Stimulated activated CD4-positive, alpha-beta T cell treated with anti-CD3 and anti-CD28 coated beads, Interleukin-1b, Interleukin-23, amount 100 ng/mL, for 1 hour (primary cell): ENCODE measurements at places on chromosomes 4 and X.

DNA sequence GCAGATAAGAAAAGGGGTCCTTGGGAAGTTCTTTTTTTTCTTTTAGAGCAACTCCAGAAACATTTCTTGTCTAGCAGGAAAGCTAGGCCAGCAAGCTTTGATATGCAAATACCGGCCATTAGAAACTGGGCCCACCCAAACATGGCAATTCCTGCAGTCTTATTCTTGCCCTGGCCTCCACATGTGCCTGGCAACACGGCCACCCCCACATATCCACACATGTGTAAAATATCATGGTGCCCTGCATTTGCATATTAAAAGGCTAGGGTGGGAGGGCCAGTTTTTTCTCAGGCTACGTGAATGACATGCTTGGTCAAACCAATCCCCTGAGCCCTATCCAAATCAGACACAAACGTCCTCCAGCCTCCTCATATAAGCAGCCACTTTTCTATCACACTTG, 171.7 kb upstream of the ZCCHC13 start:
- no peak for DNase-seq

GRCh38 chr4:184401397-184402171, 72.8 kb downstream of the IRF2 start:
- no peak for DNase-seq

- DNase-seq = no peak
Observed at GRCh38 chr4:5504486-5504885, 203.9 kb downstream of the EVC2 start.

DNA sequence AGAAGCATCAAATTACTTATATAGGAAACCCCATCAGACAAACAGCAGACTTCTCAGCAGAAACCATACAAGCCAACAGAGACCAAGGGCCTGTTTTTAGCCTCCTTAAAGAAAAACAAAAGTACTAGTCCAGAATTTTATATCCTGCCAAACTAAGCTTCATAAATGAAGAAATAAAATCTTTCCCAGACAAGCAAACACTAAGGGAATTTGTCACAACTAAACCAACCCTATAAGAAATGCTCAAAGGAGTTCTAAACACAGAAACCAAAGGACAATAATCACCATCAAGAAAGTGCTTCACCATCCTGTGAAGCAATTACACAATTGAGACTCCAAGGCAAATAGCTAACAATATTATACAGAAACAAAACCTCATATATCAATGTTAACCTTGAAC, 238.6 kb downstream of the NKX6-1 start:
- no peak for DNase-seq

DNA sequence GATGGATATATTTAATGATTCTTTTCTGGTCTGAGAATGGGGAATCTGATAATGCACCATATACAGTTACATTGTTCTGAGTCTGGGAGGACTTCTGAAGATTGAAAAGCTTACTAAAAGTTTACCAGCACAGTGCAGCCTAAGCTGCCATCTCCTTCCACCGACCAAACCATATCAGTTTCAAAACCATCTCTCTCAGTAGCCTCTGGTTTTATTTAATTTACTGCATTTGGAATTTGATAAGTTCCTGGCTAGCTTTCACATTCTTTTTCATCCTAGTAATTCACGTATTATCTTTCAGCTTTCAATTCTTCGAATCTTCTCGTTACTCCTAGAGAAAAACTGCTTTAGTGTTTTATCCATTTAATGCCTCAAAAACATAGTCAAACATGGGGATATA, 181.4 kb upstream of the HCCS start:
- DNase-seq = no peak

GRCh38 chr4:4420421-4420820, 33.5 kb downstream of the NSG1 start:
- no peak for DNase-seq

- no peak for DNase-seq
Observed at GRCh38 chrX:140439476-140439875, 65.4 kb downstream of the SOX3 start.

- DNase-seq = no peak
Observed at GRCh38 chr4:185215261-185215660, 5.9 kb downstream of the SNX25 start.

GRCh38 chr4:148126825-148127224, 315.4 kb downstream of the NR3C2 start:
- DNase-seq = no peak

DNA sequence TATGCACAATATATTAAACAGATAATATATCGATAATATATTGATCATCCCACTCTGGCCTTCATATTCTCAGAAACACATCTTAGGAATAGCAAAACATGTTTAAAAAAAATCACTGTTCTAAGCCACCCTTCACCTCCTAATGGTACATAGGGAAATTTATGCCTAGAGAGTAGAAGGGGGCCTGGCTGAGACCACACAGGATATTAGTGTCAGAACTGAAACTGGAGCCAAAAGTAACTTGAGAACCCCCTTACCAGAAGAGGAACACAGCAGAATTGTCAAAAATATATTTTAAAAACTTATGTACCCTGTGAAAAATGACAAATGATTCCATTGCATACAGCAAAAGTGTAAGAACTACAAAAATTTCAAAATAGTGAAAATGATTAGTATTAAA, 173.1 kb downstream of the VSIG4 start:
- DNase-seq = no peak

GRCh38 chr4:110135523-110135922, 62.9 kb downstream of the ELOVL6 start:
- DNase-seq = no peak

- DNase-seq = no peak
Observed at GRCh38 chrX:130604882-130605281, 203.1 kb downstream of the RBMX2 start.

GRCh38 chr4:44121210-44121609, 327.4 kb downstream of the KCTD8 start:
- DNase-seq = no peak

- no peak for DNase-seq
Observed at GRCh38 chr4:168695288-168695687, 198.4 kb downstream of the PALLD start.

DNA sequence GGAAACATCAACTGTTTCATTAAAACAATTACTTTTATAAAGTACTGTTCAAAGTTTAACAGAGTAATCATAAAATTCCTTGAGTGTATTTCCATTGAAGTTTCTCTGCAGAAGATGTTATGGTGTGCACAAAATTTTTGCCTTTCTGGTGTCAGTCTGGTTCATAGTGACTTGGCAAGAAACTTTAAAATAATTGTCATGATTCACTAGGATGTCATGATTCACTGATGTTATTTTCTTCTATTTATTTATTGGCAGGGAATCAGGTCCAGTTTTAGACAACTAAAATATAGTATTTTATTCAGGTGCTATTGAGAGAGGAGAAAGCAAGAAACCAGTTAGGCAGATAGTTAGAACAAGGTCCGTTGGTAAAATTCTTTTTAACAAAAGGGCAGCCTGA, 3.8 kb downstream of the UGT2A1 start:
- no peak for DNase-seq

GRCh38 chr4:171813526-171814250, 484 bp downstream of the GALNTL6 start:
- DNase-seq = no peak

DNA sequence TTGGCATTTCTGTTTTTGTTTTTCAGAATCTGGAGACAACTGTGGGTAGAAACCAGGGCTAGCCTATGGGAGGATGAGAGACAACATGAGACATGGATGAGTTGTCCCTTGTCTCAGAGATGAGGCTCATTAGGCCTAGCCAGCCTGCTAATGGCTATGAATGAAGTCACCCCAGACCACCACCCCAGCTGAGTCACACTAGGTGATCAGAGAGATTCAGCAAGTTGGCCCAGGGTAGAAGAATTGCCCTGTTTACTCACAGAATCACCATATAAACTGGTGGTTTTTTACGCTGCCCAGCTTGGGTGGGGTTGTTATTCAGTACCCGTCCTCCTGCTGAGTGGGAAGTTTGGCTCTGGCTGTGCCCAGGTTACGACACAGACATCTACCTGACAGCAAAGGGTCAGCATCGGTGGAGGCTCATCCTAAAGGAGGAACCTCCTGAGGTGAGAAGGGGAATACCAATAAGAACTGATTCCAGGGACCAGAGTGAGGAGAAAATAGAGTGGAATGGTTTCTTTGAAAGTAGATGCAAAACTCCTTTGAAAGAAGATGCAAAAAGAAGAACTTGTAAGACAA, 17.2 kb upstream of the ARSJ start:
- DNase-seq = no peak

DNA sequence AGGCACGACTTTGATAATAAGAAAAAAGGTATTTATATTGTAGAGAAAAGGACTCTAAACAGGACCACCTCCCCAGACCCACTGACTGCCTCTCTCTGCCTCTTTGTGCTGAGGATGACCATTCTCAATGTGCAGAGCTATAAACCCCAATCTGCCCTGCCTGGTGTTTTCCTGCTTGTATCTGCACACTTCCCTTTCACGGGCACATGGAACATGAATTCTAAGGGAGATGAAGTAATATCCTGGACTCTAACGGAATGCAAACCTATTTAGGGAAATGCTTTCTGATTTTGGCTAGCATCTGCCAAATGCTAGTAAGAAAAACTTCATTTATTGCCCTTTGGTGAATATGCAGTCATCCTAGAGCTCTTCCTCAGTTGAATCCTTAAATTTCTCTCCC, 2.4 kb downstream of the DIPK2B start:
- DNase-seq = no peak

DNA sequence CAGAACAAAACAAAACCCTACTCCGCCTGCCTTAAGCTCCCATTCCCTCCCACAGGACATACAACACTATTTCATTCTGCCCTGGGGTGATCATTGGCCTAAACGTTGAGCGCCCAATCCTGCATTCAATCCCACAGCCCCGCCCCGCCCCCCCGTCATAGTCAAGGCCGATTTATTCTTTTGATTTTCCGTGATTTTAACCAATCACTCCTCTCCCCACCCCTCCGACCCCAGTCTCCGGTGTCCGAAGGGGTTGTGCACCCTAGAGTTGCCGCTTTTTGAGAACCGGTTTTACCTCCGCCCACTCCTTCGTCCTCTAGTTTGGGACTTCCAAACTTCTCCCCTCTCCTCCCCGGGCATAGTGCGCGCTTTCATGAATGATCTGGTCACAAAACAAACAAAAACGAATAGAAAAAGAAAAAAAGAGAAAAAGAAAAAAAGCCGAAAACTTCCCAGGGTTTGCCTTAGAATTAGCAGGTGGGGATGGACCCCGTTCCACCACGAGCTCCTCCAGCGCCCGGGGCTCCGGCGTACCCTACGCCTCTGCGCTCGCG, 446 bp upstream of the UBE2A start:
- DNase-seq = no peak

GRCh38 chr4:140255927-140256326, 101.9 kb upstream of the MAML3 start:
- no peak for DNase-seq

- DNase-seq = no peak
Observed at GRCh38 chrX:9955506-9955905, 11.7 kb upstream of the CLDN34 start.

- no peak for DNase-seq
Observed at GRCh38 chrX:14359316-14359715, 170.0 kb upstream of the GLRA2 start.

DNA sequence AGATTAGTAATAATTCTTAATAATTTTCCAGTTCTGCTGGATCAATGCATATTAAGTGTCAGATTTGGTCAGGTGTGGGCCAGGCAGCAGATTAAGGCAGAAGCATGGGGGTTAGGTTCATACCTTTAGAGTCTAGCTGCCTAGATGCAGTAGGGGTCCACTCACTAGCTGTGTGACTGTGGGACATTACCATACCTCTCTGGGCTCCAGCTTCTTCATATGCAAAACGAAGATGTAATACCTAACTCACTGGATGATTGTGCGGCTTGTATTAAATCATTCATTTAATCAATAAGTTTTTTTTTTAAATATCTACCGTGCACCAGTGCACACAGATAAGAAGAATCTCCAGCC, 1.4 kb downstream of the ANXA3 start:
- DNase-seq = no peak

GRCh38 chr4:89100853-89101252, 10.5 kb upstream of the TIGD2 start:
- DNase-seq = no peak

DNA sequence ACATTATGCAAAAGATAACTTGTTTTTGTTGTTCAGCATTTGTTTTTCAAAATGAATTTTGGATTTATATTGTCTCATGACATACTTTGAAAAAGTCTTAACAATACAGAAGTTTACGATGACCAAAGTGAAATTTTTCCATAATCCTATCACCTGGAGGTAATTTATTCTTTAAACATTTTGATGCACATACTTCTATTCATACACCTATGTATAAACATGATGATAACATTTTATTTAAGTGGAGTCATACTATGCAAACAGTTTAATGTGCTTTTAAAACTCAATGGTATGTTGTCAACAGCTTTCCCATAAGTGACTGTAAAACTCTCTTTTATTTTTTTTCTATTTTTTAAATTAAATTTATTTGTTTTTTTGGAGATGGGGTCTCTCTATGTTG, 65.0 kb downstream of the STAG2 start:
- no peak for DNase-seq

- DNase-seq = no peak
Observed at GRCh38 chr4:111806331-111806730, 338.9 kb upstream of the FAM241A start.

DNA sequence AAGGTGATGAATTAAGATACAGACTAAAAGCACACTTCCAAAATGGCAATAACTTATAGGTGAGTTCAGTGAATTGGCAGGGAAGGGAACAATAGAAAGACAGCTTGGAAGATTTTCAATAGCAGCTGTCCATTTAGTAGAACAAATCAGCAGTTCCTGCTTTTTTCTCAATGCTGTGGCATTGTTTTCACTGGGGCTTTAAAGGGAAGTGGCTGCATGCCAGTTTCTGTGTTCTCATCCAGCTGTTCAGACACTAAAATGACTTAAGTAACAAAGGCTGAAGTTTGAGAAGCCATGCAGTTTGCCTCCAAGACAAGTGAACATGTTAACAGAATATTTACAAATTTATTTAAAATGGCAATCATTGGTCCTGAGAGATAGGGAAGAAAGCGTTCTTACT, 291.9 kb downstream of the FAM47A start:
- DNase-seq = no peak

- DNase-seq = no peak
Observed at GRCh38 chr4:6501171-6501570, 28.8 kb upstream of the PPP2R2C start.

DNA sequence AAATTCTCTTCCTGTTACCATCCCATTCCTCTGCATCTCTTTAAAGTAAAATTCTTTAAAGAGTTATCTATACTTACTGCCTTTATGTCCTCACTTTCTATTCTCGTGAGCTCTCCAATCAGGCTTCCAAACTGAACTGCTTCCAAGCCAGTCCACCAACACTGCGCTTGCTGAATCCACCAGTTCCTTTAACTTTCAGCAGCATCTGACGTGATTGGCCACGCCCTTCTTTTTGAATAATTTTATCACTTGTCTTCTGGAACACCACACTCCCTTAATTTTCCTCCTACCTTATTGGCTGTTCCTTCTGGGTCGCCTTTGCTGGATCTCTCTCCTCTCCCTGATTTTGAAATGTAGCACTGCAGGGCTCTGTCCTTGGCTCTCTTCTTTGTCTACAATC, at the start of gene KIAA1210:
TSS of gene KIAA1210 (minus strand) at position 163 of the 400 bp plus-strand sequence. CDS start 4,170 bp downstream, outside the sequence.
- no peak for DNase-seq

- DNase-seq = no peak
Observed at GRCh38 chr4:114606245-114606644, 7.6 kb downstream of the UGT8 start.
